ENCODE measurements at places on chromosomes 3 and 15. TPM values are rescaled to one million over a fixed set of nuclear protein-coding genes. Genes with fewer than 3 reads are reported as not detected.

GPR176 gene
- 11.4 TPM for total RNA-seq

VGLL3 gene
- 8.5 TPM for total RNA-seq

SLC28A2 gene
- total RNA-seq: not detected

C3orf22 gene
- not detected for total RNA-seq

CFAP44 gene
- total RNA-seq: 2.6 TPM

FOXL2NB gene
- 1.4 TPM for total RNA-seq

WDR93 gene
- 0.20 TPM for total RNA-seq

MKRN2OS gene
- total RNA-seq: not detected

EPHB1 gene
- not detected for total RNA-seq

CELSR3 gene
- 4.4 TPM for total RNA-seq

MESP2 gene
- 0.62 TPM for total RNA-seq

FOXL2 gene
- 3.4 TPM for total RNA-seq

STT3B gene
- total RNA-seq: 73.2 TPM

TMEM202 gene
- not detected for total RNA-seq

MYH15 gene
- 0.26 TPM for total RNA-seq

THAP10 gene
- total RNA-seq: 6.7 TPM

All from A549 treated with DMSO at 1 μM for 4 hours (cell line).